Peyer's patch (tissue), 4 donors: ENCODE measurements at places on chromosomes 4 and X.

DNA sequence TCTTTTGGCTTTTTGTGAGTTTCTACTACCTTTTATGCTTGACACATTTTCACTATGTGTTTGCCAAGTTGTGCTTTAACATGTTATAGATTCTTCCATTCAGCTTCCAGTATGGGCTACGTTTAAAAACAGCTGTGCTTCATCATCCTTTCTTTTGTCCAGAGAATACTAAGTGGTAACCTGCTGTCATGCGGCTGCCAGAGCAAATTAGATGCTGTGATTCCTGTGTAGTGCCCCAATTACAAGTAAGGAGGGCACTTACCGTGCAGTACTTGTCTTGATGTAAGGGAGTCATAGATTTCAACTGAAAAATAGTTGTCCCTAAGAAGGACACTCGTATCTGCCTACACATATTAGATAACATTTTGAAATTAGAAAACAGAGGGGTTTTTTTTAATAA, 531.8 kb upstream of the GALNTL6 start:
- no peak for DNase-seq

- no peak for DNase-seq
Observed at GRCh38 chrX:86806786-86807185, 658.5 kb downstream of the DACH2 start.

- DNase-seq, result no peak
Observed at GRCh38 chr4:8331575-8331955, 62.0 kb downstream of the HTRA3 start.

- no peak for DNase-seq
Observed at GRCh38 chr4:140937866-140938265, 181.7 kb upstream of the TBC1D9 start.

DNA sequence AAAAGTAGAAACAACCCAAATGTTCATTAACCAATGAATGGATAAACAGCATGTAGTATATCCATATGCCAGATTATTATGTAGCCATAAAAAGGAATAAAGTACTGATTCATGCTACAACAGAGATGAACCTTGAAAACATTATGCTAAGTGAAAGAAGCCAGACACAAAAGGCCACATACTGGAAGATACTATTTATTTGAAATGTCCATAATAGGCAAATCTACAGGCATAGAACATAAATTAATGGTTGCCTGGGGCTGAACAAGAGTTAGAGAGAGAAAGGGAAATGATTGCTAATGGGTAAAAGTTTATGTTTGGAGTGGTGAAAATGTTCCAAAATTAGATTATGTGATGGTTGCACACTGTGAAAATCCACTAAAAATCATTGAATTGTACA, 44.4 kb downstream of the IL13RA2 start:
- no peak for DNase-seq

DNA sequence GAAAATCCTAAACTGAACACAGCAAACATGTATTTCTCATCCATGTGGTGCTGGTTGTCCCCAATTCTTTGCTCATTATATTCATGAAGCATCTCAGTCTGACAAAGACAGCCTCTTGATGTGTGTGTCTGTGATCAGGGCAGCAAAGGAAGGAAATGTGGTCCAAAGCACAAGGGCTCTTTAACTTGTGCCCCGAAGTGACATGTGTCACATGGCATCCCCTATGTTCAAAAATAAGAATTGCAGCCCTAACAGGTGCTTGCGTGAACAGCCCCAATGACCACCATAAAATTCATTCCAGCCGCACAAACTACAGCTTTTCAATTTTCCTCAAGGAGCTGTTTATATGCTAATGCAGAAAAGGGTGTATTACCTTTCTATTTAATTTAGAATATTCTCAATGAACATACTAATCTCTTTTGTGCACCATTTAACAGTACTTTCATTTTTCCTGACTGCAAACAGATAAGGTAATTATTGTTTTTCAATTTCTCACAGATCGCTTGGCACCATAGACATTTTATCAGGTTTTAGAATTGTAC, 231.9 kb upstream of the CTSO start:
- DNase-seq, result no peak

- no peak for DNase-seq
Observed at GRCh38 chr4:151417766-151418376, 8.9 kb downstream of the FHIP1A start.

GRCh38 chrX:19195243-19195610, 73.0 kb upstream of the ADGRG2 start:
- no peak for DNase-seq

DNA sequence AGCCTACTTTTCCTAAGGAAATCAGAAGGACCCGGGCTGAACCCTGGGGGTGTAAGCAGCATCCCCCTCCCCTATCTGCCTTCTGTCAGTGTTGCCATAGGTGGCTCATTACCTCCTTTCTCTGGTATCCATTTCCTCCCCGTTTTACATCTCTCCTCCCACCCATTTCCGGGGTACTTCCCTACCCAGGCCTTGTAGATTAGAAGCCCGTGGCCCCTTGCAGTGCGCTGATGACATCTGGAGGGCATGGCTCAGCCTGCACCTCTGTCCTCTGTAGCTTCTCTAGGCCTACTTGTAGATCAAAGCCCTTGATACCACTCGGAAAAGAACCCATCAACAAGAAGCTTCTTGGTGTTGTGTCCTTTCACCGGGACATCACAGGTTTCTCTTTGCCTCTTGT, 71.8 kb downstream of the NBDY start:
- peak; percentile 66 for DNase-seq

- DNase-seq, result no peak
Observed at GRCh38 chrX:24485976-24486680, 21.0 kb downstream of the PDK3 start.

- DNase-seq, result no peak
Observed at GRCh38 chr4:109574443-109574850, 14.4 kb downstream of the MCUB start.

- no peak for DNase-seq
Observed at GRCh38 chr4:82500435-82501153, 61.2 kb downstream of the TMEM150C start.

DNA sequence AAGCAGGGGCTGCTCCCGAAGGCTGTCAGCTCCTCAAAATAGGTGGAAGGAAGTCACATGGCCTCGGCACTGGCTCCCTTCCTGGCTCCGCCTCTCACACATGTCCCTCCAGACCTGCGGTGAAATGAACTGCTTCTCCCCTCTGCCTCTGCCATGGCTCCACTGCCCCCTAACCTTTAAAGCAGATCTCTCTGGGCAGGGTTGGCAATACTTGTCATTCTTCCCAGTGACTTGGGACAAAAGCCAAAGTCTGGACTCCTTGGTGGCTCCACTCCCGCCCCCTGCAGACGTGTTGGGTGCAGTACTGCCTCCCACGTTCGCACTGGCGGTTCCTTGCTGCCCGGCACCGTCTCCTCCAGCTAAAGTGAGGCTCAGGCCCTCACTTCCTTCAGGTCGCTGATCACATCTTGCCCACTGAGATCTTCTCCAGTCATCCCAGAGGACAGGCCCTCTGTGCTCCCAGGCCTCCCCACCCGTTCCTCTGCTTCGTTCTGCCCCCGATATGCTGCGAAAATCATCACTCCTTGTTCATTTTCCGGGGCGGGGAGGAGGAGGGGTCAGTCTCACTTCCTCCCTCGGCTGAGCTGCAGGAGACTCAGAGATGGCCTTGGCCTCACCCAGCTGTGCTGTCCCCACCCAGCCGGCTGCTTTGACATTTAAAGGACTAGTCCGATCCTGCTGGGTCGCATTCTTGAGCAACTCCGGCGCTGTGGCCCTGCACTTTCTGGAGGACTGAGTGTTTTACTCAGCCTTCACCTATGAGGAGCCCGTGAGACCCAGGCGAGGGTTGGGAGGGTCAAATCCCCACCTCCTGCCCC, 97.4 kb downstream of the PHKA2 start:
- DNase-seq, result peak; percentile 87

DNA sequence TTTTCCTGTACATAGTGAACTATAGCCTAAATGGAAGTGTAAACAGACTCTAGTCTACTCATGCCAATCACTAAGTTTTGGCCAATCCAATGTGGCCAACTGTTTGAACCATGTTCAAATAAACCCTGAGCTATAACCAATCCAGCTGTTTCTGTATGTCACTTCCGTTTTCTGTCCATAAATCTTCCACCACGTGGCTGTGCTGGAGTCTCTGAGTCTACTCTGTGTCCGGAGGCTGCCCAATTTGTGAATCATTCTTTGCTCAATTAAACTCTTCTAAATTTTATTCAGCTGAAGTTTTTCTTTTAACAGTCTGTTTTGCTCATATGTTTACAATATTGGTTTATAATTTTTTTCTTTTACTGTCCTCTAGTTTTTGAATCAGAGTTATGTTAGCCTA, 112.3 kb upstream of the BANK1 start:
- no peak for DNase-seq

DNA sequence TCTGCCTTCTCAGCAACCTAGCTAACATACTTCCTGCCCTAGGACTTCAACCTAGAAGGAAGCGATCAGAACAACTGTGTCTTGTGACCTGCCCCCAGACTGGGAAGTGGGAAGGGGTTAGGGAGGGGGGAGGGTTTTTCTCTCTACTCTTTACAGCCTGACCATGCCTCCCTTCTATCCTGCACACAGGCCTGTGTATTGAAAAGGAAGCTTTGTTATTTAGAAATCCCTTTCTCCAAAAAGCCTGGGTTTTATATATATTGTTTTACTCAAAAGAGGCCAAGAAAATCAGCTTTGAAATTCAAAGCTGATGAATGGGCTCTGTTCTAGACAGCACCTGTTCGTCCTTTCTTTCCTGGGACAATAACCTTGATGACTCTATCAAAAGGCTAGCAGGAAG, 35.2 kb upstream of the SMS start:
- DNase-seq, result no peak

DNA sequence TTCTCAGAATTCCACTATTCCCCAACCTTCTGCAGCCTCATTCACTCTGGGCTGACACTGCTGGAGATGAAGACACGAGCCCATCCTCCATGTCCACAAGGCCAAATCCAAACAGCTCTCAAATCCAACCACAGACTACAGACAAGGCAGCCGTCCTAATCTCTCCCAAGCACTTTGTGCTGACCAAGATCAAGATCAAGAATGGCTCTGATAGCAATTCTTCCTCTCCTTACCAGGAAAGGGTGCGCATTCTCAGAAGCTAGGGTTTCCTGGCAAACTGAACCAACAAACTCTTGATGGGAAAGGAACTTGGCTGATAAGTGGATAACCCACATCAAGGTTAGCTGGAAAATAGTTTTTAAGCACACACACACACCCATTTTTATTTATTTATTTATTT, 26.5 kb downstream of the RELL1 start:
- no peak for DNase-seq

DNA sequence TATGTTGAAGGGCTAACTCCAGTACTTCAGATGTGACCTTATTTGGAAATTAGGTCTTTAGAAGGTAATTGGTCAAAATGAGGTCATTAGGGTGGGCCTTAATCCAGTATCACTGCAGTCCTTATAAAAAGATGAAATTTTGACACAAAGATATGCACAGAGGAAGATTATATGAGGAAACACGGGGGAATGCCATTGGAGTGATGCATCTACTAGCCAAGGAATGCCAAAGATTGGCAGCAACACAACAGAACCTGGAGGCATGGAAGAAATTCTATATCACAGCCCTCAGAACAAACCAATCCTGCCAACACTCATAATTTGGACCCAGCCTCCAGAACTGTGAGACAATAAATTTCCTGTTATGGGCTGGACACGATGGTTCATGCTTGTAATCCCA, 17.6 kb downstream of the TRIM61 start:
- no peak for DNase-seq
